Breast epithelium (tissue), 4 donors: ENCODE measurements at places on chromosomes 3 and 15. TPM values are rescaled to one million over a fixed set of nuclear protein-coding genes. Genes with fewer than 3 reads are reported as not detected.

Gene SLC12A6
- 25.8 TPM for total RNA-seq

Gene MANF
- total RNA-seq, result 34.2 TPM

Gene NEO1
- total RNA-seq, result 27.5 TPM

Gene PPARG
- total RNA-seq, result 44.2 TPM

Gene EID1
- 266 TPM for total RNA-seq

Gene ACTC1
- total RNA-seq, result not detected

Gene WNT5A
- 54.7 TPM for total RNA-seq

Gene ESYT3
- total RNA-seq, result 4.2 TPM

Gene CSTA
- total RNA-seq, result 40.3 TPM

Gene XRN1
- 51.5 TPM for total RNA-seq

Gene SEMA5B
- 0.32 TPM for total RNA-seq

Gene COL8A1
- 43.6 TPM for total RNA-seq

Gene HAPLN3
- total RNA-seq, result 24.6 TPM

Gene CEP97
- total RNA-seq, result 13.2 TPM

Gene TIMP4
- 27.4 TPM for total RNA-seq

Gene SCG3
- total RNA-seq, result not detected

Gene AHSG
- not detected for total RNA-seq

Gene PP2D1
- total RNA-seq, result not detected

Gene RTP1
- total RNA-seq, result not detected

Gene TF
- total RNA-seq, result 22.9 TPM

Gene TMOD3
- total RNA-seq, result 24.9 TPM

Gene HMCES
- total RNA-seq, result 32.3 TPM

Gene CFAP100
- total RNA-seq, result not detected

Gene EFCAB12
- total RNA-seq, result 0.32 TPM

Gene GAP43
- total RNA-seq, result not detected

Gene GRM2
- 1.3 TPM for total RNA-seq

Gene ILDR1
- 5.9 TPM for total RNA-seq

Gene UROC1
- total RNA-seq, result not detected

Gene ETV5
- total RNA-seq, result 16.1 TPM
